ENCODE measurements at places on chromosomes 1 and 21. TPM values are rescaled to one million over a fixed set of nuclear protein-coding genes. Genes with fewer than 3 reads are reported as not detected.

ADAM30 gene
- total RNA-seq: not detected

RAB3GAP2 gene
- 31.4 TPM for total RNA-seq

CD48 gene
- not detected for total RNA-seq

NBPF11 gene
- 3.7 TPM for total RNA-seq

ALPL gene
- not detected for total RNA-seq

COL11A1 gene
- total RNA-seq: 0.22 TPM

LAPTM5 gene
- 3.6 TPM for total RNA-seq

TDRD5 gene
- 0.11 TPM for total RNA-seq

GPR37L1 gene
- under 0.01 TPM for total RNA-seq

ZFP69B gene
- total RNA-seq: 2.7 TPM

IFFO2 gene
- total RNA-seq: 10.3 TPM

ASAP3 gene
- 381 TPM for total RNA-seq

SPRR2E gene
- not detected for total RNA-seq
